ENCODE measurements at places on chromosomes 13 and 19. TPM values are rescaled to one million over a fixed set of nuclear protein-coding genes. Genes with fewer than 3 reads are reported as not detected.

SMIM24 gene
- not detected for total RNA-seq

DNA sequence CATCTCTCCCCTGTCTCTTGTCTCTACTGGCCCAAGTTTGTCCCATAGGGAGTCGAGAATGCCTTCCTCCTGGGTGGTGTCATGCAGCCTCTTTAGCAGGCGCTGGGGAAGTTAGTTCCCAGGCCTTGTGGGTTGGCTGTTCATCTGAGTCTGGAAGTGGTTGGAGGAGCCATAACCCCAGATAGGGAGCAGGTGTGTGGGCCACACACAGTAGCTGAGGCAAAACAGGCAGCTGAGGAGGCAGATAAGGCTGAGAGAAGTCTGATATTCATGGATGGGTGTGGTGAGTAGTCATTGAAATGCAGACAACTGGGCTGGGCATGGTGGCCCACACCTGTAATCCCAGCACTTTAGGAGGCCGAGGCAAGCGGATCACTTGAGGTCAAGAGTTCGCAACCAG lies 40.9 kb upstream of the KPNA3 start:
- no peak for DNase-seq

- DNase-seq, result no peak
These were observed 62.6 kb downstream of the LATS2 start for GRCh38 chr13:20998649-20999415.

DNA sequence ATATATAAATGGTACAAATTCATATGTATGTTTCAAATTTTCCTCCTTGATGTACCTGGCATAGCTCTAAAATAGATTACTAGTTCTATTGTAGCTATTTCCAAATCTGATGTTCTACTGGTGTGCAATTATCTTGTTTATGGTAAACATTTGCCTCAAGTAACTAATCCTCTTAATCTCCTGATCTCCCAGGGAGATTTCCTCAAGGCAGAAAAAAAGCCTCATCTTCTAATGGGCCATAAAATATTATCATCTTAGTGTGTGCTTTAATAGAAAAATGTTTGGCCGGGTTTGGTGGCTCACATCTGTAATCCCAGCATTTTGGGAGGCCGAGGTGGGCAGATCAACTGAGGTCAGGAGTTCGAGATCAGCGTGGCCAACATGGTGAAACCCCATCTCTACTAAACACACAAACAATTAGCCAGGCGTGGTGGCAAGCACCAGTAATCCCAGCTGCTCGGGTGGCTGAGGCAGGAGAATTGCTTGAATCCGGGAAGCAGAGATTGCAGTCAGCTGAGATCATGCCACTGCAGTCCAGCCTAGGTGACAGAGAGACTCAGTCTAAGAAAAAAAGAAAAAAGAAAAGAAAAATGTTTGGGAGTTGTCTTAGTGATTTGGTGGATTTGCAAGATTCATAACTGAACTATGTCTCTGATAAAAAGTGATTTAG lies 498.9 kb upstream of the SLITRK5 start:
- peak; percentile 21 for DNase-seq

- no peak for DNase-seq
These were observed 6.4 kb downstream of the KLF2 start for GRCh38 chr19:16330806-16331690.

GRCh38 chr13:19860884-19861655 lies 2.4 kb downstream of the ZMYM5 start:
- DNase-seq, result peak; percentile 65

DNA sequence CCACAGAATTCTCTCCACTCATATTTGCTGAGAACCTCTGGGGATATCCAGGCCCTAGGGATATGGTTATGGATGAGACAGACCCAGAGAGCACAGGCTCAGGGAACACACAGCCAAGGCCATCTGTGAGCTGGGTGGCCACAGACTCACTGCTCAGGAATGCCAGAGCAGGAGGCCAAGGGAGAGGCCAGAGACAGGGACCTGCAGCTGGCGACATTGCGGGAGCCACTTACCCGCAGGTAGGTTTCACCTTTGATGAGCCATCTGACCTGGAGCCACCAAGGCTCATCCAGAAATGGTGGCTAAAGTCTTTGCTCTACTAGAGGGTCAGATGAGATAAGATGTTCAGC lies 29.4 kb downstream of the CCNE1 start:
- DNase-seq, result no peak

DNA sequence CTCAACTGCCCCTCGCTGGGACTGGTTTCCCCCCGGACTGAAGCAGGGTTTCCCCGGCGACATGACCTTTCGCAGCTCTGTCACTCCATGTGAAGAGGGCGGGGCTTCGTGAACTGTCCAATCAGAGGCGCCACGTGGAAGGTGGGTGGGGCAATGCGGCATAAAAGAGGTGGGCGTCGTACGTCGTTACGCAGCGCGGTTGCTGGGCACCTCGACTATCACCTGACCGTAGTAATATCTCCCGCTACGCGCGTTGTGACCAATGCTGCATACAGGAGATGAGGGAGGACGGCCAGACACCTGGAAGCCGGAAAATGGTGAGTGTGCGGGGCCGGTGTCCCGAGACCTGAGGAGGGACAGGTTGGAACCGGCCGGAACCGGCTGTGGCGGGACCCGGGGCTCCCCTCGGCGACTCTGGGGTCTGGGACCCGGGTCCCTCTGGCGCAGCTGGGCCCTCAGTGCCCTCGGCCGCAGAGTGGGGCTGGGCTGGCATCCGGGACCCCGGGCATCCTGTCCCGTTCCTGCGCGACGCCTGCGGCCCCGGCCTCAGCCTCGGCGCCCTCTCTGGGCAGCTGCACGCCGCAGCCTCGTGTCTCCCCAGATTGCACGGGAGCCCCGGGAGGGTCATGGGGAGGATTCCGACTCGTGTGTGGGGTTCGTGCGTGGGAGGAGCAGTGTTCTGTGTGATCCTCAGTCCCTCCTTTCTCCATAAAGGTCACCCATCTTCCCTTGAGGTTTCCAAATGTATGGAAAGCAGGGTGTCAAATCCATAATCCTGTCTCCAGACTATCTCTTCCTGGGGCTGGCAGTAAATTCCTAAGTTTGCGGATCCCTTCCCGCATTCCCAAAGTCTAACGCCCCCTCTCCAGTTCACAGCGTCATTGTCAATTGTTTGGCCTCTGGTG lies 32.2 kb downstream of the ZNF136 start:
- no peak for DNase-seq

DNA sequence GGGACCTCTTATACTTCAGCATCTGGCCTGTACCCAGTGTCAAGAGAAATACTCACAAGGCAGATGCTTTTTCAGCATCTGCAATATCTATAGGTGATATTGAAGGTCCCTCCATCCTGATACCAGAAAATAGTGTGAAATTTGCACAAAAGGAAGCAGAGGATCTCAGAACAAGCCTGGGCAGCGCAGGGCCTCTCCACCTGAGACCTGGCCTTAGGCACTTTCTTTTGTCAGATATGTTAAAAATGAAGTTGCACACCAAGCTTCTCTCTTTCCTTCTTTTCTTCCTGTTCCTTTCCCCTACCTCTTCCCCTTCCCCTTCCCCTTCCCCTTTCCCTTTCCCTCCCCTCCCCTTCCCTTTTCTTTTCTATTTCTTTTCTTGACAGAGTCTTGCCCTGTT lies 62.2 kb downstream of the ARHGEF18 start:
- DNase-seq, result no peak

DNA sequence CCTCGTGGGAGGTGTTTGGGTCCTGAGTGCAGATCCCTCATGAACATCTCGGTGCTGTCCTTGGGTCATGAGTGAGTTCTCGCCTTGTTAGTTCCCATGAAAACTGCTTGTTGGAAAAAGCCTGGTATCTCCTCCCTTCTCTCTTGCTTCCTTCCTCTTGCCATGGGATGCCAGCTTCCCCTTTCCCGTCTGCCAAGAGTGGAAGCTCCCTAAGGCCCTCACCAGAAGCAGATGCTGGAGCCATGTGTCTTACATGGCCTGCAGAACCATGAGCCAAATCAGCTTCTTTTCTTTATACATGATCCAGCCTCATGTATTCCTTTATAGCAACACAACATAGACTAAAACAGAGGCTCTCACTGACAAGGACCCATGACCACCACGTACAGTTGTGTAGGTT lies 8.2 kb downstream of the ADGRE2 start:
- no peak for DNase-seq

DNA sequence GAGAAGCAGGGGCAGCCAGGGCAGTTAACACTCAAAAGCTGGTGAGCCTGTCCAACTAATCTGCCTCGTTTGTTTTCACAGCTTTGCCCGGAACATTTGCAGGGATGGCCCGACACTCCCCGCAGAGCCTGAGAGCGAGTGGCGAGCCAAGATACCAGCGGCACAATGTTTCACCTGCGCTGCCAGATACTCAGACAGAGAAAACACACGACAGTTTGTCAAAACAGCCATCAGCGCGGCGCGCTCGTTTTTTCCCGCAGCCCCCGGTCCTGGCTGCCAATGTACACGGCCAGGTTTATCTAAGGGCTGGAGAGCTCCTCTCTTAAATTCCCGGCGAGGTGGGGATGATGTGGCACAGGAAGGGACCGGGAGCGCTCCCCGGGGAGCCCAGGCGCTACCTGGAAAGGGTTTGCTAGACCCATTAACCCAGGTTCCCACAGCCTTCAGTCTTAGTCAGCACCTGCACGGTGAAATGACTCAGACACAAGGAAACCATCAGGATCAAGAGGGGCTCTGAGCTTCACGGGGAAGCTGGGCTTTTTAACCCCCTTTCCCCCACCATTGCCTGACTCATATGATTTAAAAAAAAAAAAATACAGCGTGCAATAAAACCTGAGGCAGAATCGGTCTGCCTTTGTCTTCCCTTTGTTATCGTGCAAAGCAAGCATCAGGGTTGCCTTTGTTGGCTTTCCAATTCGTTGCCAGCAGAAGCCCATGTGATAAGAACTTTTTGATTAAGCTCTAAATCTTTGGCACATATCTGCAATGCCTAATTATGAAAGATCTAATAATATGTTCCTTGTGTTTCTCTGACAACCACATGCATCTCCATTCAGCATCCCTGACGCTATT lies 186.2 kb downstream of the EFNB2 start:
- DNase-seq, result no peak

DNA sequence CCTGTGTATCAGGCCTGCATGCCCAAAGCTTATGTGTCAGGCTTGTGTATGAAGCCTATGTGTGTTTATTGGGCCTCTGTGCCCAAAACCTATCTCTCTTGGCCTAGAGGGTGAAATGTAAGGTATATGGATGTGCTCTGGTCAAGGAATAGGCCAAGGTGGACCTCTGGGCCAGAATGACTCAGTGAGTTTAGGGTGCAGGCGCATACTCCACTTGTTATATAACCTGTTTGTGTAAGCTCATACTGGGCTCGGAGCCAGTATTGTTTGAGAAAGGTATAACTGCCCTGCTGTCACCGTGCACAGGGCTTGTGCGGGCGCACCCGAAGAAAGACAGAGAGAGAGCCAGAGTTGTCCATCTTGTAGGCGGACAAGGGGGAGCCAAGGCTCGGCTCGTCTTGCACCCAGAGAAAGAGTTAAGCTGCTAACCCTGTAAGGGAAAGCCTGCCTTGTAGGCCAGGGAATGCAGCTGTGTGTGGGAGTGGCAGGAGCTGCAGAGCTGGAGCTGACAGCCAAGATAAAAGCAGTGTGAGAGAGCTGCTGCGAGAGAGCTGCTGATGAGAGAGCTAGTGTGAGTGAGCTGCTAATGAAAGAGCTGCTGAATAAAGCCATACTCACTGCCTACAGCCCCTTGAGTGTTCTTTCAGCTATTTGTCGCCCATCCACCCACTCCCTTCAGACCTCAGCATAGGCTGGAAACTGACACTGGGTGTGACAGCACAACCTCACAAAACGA lies 43.4 kb upstream of the N4BP2L1 start:
- no peak for DNase-seq

Measured in H4 (cell line).